ENCODE measurements at places on chromosomes 11 and 22. TPM values are rescaled to one million over a fixed set of nuclear protein-coding genes. Genes with fewer than 3 reads are reported as not detected.

- DNase-seq = no peak
Measured at GRCh38 chr22:37929390-37929789, 23.3 kb downstream of the MICALL1 start.

GRCh38 chr11:113991718-113992458 lies 17.0 kb downstream of the HTR3A start:
- no peak for DNase-seq

DNA sequence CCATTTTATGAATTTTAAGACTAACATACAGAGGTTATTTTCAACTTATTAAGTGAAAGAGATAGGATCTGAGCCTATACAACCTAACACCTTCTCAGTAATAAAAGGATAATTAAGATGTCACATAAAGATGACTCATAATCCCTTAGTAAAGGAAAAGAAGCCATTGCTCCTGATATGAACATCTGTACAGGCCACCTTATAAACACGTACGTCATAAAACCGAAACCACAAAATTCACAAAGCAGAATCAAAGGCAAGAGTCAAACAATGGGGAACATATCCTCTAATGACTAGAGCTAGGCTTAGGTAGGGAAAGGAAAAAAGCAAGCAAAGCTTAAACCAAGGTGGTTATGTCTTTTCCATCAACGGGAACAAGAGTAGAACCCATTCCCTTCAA lies 103.5 kb downstream of the KCNA4 start:
- no peak for DNase-seq

Gene C22orf23
- 5.9 TPM for polyA plus RNA-seq

DNA sequence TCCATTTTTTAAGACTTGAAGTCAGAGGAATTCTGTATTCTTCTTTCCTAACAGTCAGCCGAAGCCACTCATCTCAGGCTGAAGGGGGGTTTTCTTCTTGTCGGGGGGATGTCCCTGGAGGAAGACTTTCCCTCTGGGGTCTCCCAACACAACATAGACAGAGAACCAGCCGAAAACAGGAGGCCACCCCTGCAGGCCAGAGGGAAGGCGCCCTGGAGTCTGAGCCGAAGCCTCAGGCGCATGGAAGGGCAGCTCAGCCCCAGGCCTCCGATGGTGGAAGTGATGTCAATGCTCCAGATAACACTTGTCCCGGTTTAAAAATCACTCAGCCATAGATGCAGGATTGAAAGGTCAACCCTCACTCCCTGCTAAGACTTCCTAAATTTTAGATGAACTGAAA lies 1393.0 kb downstream of the TBC1D22A start:
- DNase-seq = no peak

- no peak for DNase-seq
Measured at GRCh38 chr22:37182101-37182948, 5.7 kb downstream of the C1QTNF6 start.

DNA sequence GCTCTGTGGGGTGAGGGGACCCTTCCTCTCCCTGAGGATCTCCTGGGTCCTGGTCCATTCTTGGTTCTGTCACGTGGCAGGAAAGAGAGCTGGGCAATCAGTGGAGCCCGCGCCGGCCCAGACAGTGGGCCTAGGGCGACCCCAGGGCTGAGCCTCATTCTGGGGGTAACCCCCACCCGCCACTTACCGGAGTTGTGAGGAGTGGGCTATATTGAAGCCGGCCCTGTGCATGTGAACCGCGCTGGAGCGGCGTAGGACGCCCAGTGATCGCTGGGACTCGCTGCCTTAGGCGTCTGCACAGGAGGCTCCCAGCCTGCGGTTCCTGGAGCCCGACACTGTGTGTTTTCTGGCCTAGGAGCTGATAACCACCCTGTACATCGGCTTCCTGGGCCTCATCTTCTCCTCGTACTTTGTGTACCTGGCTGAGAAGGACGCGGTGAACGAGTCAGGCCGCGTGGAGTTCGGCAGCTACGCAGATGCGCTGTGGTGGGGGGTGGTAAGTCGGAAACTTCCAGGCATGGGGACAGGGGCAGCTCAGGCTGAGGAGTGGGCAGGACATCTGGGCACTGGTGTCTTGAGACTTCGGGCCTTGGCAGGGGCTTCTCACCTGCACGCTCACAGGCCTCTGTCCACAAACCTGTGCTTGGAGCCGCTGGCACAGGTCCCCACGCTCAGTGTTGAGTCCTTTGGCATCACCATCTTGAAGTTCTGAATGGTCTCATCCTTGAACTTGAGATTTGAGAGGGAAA lies 127.1 kb downstream of the KCNQ1OT1 start:
- DNase-seq = no peak

- DNase-seq = no peak
Measured at GRCh38 chr11:2086239-2087040, 52.7 kb downstream of the IGF2 start.

GRCh38 chr11:116994195-116994594 lies 104.0 kb downstream of the SIK3 start:
- DNase-seq = no peak

GRCh38 chr22:30178181-30179126 lies 68.1 kb downstream of the LIF start:
- no peak for DNase-seq

GRCh38 chr11:108863528-108863927 lies 198.7 kb downstream of the DDX10 start:
- no peak for DNase-seq

- no peak for DNase-seq
Measured at GRCh38 chr11:29734287-29734686, 282.5 kb downstream of the KCNA4 start.

GRCh38 chr11:130726234-130727037 lies 189.8 kb downstream of the SNX19 start:
- DNase-seq = no peak

DNA sequence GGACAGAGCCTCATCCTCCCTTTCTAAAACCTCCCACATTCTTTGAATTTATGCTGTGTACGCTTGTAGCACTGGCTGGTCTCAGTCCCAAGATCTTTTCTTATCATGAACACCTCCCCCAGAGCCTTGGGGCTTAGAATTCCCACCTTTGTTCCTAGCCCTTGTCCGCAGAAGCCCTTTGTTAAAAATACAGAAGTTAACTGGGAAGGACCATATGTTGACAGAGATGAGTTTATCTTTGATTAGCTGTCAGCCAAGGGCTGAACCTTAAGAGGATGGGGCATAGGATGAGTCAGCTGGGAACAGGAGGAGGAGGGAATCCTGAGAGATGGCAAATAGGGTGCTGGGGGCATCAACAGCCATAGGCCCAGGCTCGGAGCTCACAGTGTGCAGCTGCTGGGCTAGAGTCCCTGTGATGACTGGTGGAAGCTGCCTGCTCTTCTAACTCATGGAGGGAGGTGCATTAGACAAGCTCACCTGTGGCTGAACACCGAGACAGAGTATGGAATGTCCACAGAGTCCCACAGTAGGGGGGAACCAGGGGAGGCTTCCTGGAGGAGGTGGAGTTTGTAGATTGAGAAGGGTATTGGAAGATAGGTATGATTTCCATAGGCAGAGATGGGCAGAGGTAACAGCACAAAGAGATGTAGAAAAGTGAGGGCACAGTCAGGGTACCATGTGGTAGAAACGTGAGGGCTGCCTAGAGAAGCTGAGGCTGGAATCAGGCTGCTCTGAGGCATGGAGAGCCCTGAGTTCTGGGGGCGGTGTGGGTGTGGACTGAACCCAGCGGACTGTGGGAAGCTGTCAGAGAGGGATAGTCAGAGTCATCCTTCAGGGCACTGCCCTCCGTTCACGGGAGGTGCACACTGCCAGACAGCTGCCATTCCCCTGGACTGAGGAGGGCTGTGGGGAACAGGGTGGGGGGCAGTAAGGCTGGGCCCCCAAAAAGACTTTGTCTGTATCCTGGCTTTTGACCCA lies 9.9 kb downstream of the MICAL2 start:
- no peak for DNase-seq

DNA sequence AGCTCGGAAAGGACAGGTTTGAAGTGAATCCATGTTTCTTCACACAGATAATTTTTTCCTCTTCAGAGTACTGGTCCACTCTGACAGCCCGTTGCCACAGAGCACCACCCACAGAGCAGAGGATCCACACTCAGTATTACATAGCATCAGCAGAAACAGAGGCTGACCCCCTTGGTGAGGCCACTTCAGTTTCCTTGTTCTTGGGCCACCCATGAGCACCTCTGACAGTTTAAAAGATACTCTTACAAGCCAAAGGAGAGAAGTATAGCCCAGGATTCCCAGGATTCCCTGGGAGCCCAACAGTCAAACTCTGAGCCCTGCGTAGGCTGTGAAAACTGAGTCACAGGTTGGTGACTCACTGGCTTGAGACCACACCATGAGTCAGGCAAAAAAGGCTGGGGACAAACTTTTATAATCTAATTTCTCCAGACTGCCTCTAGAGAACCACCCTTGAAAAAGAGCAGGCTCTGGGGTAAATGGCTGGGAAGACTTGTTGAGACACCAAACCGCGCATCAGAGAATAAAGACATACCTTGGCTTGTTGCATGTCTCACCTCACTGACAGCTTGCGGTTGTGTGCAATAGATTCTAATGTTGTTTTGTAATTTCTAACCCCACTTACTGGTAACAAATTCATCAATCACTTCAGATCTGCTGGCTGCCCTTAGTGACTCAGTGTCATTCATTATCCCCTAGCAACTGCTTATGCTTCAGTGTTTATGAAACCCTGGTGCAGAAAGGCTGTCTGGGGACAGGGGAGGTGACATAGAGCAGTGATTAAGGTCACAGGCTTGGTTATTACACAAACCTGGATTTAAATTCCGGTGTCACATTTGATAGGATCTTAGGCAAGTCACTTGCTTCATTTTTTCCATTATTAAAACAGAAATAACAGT lies 56.9 kb upstream of the PRSS23 start:
- DNase-seq = no peak

- DNase-seq = no peak
Measured at GRCh38 chr11:93131709-93132108, 66.1 kb downstream of the SLC36A4 start.

- DNase-seq = no peak
Measured at GRCh38 chr11:85279267-85279666, 347.9 kb downstream of the DLG2 start.

DNA sequence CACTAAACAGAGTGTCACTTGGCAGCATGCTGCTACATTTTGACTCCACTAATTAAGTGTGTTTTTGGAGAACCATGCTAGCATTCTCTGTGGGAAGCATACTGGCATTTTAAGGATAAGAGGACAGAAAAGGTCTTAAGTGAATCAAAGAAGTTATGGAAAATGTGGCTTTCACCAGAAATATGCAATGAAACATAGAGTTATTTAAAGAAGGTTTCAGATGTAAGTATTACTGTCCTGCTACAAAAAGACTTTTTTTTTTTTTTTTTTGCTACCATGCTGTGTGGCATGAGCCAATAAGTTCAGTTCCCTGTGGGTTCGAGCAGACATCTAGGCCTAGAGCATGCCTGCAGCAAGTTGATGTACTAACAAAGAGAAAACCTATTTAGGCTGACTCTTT lies 187.6 kb downstream of the MSANTD4 start:
- DNase-seq = no peak

Data from left kidney (tissue), 8 donors.